ENCODE measurements at places on chromosomes 16 and 17.

- DNase-seq, result no peak
Measured at GRCh38 chr16:80792031-80792430, 12.4 kb downstream of the CDYL2 start.

DNA sequence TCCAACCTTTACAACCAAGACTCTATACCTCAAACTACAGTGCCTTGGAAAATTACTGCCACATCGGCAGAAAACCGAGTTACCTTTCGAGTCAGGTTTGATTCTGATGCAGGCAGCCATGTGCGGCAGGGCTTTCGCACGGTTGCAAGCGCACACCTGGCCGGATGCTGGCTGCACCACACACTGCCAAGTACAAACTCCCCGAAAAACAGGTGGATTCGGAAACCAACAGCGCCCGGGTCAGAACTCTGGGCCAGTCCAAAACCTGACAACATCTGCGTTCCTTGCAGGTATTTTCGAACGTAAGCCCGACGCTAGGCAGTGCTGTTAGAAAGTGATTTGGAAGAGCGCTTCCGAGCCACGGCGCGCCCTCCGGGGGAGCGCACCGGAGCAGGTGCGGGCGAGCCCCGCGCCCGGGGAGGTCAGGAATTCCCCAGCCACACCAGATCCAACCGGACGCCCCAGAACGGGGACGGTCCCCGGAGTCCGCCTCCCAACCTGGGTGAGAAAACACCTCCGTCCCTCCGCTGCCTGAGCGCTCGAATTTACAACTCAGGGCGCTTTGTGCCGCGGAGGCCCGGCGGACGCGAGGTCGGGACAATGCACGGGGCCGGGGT is 1.2 kb downstream of the USP7 start:
- DNase-seq, result peak; percentile 65

- DNase-seq, result no peak
Measured at GRCh38 chr16:30046178-30046577, 15.1 kb upstream of the TLCD3B start.

DNA sequence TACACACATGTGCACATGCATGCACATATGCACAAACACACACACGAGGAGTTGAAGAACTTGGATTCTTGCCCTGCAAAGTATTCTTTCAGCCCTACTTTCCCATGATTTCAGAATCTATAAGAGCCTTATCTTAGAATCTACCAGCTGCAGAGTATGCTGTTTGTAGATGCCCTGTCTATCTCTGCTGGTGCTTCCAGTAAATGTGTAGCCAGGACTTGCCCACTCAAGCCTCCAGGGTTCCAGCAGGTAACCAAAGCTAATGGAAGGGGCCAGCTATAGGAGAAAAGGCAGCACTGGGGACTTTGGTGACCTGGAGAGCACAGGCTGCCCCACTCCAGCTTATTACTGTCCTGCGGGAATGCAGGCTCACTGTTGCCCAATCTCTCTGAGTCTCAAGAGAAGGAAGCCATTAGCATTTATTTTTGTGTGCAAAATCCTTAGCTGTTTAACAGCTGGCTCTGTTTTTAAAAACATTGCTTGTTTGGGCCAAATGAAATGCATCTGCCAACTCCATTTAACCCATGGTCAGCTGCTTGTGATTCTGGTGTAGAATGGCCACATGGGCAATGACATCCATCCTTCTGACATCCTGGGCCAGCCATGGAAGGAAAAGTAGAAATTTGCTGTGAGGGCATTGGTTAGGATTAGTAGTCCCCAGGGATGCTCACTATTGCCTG is 28.6 kb upstream of the XYLT1 start:
- no peak for DNase-seq

DNA sequence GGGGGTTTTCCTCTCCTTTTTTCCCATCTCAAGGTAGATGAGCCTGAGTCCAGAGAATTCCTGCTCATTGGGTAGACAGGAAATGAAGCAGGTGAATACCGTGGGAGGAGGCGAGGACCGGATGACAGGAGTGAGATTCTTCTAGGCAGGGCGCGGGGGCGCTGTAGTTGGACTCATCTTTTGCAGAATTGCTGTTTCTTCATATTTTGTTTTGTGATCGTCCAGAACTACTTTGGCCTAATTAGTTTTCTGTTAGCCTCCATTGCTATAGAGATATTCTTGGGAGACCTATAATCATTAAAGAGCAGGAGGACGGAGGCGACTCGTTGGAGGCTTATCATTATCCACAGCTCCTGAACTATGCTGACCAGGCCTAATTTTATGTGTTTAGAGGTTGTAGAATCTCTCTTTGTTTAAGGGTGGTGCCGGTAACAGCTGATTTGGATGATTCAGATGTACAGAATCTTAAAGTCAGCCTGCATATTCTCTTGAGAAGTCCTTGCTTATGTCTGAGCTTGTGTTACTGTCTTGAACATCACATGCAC is 650 bp downstream of the ATP6V0A1 start:
- no peak for DNase-seq

DNA sequence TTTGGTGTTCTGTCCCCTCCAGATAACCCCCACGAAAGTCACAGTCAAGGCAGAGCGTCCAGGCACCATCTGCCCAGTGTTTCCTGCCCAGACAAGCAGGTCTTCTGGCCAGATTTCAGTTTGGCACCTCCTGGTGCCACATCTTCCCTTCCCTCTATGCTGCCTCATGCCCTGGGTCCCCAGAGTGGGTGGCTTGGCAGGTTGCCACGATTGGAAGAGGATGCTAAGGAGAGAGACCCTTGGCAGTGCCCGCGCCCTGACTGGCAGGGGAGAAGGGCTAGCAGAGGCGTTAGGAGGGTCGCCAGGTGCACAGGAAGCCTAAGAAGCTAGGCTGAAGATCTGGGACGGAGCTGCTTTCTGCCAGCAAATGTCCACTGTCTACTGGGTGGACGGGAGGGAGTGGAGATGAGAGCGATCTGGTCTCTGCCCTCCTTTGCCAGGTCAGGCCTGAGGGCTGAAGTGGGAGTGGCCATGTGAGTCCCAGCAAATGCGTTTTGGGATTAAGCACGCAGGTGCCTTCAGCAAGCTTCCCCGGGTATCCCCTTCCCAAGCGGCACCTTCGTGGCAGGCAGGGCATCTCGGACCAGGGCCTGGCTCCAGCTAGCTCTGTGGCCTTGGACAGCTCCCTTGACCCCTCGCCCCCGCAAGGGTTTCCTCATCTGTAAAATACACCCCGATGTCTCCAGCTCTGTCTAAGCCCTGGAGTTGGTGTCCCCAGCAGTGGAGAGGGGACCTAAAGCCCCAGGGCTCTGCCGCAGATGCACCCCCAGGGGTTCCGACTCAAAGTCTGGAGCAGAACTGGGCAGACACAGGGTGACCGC is 13.4 kb upstream of the CD300A start:
- no peak for DNase-seq

- peak; percentile 54 for DNase-seq
Measured at GRCh38 chr16:24858219-24859041, 12.7 kb downstream of the SLC5A11 start.

GRCh38 chr16:81796035-81796434 is 16.9 kb downstream of the PLCG2 start:
- DNase-seq, result no peak

DNA sequence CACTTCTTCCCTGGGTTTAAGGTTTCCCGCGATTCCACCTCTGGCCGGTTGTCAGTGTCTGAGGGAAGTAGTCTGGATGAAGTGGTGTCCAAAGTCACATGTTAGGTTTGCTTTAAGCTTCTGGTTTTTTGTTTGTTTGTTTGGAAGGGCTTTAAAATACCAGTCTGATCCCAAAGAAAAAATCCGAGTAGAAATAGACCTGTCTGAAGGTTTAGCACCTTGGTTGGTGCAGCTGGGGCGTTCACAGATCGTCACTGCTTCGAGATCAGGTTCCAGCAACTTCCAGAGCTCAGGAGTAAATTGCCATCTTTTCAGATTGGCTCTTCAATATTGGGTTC is 567 bp downstream of the TMEM97 start:
- no peak for DNase-seq

- no peak for DNase-seq
Measured at GRCh38 chr17:81983639-81984373, 6.4 kb downstream of the ASPSCR1 start.

- DNase-seq, result no peak
Measured at GRCh38 chr17:10171581-10171981, 26.8 kb downstream of the GAS7 start.

DNA sequence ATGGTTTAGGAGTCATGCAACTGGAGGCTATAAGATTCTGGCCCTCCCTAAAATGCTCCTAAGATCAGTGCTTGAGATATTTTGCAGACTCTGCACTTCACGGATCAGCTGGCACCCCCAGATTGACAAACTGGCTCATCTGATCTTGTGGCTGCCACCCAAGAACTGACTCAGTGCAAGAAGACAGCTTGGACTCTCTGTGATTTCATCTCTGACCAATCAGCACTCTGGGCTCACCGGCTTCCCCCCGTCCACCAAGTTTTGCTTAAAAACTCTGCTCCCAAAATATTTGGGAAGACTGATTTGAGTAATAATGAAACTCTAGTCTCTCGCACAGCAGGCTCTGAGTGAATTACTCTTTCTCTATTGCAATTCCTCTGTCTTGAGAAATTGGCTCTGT is 26.3 kb upstream of the CCL2 start:
- no peak for DNase-seq

- peak; percentile 58 for DNase-seq
Measured at GRCh38 chr17:43907425-43907981, at the start of gene MPP2. TSS of gene MPP2 (minus strand) at chr17:43907536. CDS start at chr17:43904460, 3,076 bp downstream.

DNA sequence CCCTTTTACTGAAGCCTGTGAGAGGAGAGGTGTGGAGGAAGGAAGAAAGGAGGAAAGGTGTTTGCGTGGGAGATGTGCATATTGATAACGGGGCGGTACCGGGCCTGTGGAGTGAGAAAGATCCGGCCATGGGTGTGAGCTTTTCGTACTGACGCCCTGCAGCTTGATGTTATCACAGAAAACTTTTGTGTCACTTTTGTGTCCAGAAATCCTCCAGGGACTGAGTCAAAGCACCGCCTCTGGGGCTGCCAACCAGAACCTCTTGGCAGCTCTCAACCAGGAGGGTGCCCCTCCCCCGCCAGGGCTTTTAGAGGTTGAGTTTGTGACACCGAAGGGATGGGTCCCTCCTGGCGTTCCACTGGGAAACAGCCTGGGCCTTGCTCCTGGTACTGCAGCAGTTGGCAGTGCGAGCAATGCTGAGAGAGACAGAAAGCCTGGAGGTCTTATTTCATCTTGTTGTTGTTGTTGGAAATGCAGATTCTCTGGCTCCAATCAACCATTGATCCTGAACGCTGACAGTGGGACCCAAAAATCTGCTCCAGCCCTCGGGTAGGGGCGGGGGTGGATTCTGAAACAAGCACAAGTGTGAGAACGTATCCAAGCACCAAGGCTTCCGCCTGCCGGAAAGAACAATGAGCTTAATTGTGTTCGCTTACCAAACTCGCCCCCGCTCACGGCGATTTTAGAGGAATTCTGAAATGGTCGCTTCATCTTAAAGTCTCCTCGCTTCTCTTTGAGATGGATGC is 65.0 kb downstream of the CRISPLD2 start:
- DNase-seq, result no peak

GRCh38 chr17:56319531-56319930 is 166.3 kb downstream of the ANKFN1 start:
- DNase-seq, result peak; percentile 12

GRCh38 chr17:40313668-40314583 is 4.9 kb downstream of the RARA start:
- no peak for DNase-seq

DNA sequence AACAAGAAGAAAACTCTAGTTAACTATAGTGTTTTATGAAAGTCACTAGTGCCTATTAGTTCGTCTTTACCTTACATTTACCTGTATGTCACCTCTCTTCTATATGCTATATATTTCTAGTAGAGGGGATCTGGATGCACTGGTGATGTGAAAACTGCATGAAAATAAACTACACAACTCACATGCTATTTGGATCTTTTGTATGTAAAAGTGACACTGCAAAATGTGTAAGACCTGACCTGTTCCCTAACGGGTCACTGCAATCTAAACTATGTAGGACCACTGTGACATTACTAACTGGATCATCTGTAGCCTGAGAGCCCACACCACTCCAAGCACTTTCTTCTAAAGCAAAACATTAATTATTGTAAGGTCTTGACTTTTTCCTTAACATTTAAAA is 1.7 kb downstream of the BLMH start:
- DNase-seq, result no peak

DNA sequence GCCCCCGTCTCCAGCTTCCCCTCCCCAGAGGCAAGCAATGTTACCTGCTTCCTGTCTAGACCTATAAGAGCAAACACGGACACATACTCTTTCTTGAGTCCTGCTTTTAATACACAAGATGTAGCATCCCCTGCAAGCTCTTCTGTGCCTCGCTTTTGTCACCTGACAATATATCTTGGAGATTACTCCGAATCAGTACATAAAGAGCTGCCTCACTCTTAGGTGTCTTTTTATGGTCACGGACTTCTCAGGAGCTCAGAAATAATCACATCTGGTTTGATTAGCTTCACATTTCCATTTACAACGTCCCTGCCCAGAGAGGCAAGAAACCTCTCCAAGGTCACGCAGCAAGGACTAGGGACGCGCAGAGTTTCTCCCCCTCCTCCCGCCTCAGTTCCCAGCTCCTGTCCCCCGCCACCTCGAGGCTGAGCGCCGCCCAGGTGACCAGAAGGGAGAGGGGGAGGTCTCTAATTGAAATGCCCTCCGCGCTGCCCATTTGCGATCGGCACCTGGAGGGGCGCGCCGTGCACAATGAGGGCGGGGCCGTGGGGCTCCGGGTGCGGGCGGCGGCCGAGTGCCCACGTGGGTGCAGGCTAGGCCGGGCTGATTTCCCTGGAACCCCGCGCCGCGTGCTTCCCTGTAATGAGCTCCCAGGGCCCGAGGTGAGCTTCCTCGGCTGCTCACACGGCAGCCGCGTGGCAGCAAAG is 13.8 kb upstream of the SEZ6 start:
- no peak for DNase-seq

DNA sequence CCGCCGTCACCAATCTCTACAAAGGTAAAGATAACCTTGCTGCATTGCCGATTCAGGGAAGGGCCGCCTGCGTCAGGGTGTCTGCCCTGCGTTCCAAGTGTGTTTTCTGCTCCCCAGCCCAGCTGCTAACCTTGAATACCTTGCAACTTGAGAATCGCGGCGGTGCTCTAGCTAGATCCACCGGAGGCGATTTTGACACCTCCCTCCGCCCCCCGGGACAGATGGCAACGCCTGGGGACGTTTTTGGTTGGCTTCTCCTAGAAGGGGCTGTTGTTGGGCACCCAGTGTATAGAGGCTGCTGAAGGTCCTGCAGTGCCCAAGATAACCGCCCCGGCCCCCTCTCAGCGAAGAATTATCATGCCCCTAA is 1.5 kb downstream of the HAPSTR1 start:
- no peak for DNase-seq

DNA sequence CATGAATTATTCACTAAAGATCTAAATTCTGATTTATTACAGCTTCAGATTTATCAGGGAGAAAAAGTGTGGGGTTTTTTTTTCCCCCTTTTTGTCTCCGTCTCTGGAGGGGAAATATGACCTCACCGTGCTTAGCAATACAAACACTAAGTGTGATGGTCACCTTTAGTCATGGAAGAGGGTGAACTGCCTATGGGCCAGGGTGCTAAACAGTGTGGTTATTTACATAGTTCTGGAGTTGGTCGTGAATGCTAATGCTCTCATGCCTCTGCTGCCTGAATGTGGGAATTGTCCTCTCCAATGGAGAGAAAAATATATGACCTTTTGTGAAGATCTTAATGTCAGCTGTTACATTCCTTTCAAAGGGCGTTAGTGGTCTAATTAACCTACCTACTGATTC is 44.8 kb upstream of the MSI2 start:
- DNase-seq, result no peak

Data from GM19239 (cell line).